MCF 10A (cell line): ENCODE measurements at places on chromosomes 16 and 17.

GRCh38 chr16:84650062-84650991 lies 2.0 kb downstream of the KLHL36 start:
- H3K4me3 ChIP-seq = peak overlapping the region; percentile 72
- DNase-seq = no peak
- no peaks in the 10 kb centered on the region for H3K27me3 ChIP-seq
- H3K27ac ChIP-seq = no peak overlapping the region
- peaks cover 10% of the 10 kb centered on the region for H3K4me1 ChIP-seq
- peaks cover 48% of the 10 kb centered on the region for H3K36me3 ChIP-seq

DNA sequence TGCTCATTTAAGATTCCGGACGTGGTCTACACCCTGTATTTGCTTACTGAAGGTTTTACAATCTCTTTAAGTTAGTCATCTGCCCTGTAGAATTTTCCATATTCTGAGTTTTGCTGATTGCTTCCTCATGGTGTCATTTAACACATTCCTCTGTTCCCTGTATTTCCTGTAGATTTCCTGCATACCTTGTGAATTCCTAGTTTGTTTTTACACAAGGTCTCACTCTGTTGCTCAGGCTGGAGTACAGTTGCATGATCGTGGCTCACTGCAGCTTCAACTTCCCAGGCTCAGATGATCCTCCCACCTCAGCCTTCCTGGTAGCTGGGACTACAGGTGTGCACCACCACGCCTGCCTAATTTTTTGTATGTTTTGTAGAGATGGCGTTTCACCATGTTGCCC lies 66.8 kb downstream of the CMIP start:
- H3K4me1 ChIP-seq = peaks cover 6% of the 10 kb centered on the region
- DNase-seq = no peak
- H3K4me3 ChIP-seq = no peak overlapping the region
- H3K36me3 ChIP-seq = peaks cover 10% of the 10 kb centered on the region

- H3K27ac ChIP-seq = no peak overlapping the region
- peaks cover 10% of the 10 kb centered on the region for H3K4me1 ChIP-seq
- peaks cover 9% of the 10 kb centered on the region for H3K36me3 ChIP-seq
- DNase-seq = no peak
- no peaks in the 10 kb centered on the region for H3K27me3 ChIP-seq
Observed at GRCh38 chr17:78890498-78890897, 12.5 kb downstream of the CEP295NL start.

GRCh38 chr16:7638306-7638705 lies 305.7 kb downstream of the RBFOX1 start:
- peaks cover 6% of the 10 kb centered on the region for H3K36me3 ChIP-seq
- DNase-seq = no peak
- no peaks in the 10 kb centered on the region for H3K4me1 ChIP-seq

DNA sequence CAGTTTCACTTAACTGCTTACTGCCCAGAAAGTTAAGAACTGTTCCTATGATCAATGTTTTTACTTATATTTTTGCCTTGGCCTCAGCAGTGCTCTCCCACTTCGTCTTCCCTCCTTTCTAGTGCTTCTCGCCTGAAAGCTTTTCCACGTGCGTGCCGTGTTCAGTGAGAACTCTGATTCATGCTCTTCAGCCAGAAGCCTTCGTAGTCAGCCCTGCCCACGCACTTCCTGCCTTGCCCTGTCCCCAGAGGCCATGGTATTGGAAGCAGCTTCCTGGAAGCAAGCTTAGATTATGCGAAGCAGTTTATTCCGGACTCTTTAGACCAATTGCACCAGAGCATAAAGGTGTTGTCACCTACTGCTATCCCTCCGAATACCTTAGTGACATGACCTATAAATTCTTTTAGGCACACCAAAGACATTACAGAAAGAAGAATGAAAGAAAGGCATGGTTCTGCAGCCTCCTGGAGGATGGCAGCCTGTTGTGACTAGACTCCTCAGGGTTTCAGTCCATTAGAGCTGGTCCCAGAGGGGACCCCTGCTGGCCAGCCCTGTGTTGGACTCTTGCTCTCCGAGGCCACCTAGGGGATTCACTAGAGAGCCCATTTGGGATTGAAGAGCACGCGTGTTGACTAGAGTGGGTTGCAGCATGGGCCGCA lies 105.2 kb downstream of the RPTOR start:
- no peaks in the 10 kb centered on the region for H3K27me3 ChIP-seq
- peaks cover 40% of the 10 kb centered on the region for H3K4me1 ChIP-seq

DNA sequence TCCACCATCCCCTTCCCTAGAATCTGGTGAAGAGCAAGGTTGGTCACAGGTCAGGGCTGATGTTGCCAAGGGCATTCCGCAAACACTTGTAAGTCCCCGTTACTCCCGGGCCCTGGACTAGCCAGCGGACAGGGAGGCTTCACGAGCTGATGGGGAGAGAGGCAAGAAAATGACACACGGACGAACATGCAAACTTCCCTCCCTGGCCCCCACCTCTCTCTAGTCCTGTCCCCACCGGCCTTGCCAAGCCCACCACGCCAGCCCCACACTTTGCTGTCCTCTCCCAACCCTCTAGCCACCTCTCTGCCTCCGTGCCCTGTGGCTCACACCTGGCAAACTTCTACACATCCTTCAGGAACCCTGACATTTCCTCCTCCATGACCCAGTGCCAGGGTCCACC lies 54.8 kb downstream of the RPH3AL start:
- no peak overlapping the region for H3K4me3 ChIP-seq
- no peak for DNase-seq
- H3K27me3 ChIP-seq = peaks cover 44% of the 10 kb centered on the region
- no peak overlapping the region for H3K27ac ChIP-seq
- H3K36me3 ChIP-seq = no peaks in the 10 kb centered on the region
- H3K4me1 ChIP-seq = no peaks in the 10 kb centered on the region

DNA sequence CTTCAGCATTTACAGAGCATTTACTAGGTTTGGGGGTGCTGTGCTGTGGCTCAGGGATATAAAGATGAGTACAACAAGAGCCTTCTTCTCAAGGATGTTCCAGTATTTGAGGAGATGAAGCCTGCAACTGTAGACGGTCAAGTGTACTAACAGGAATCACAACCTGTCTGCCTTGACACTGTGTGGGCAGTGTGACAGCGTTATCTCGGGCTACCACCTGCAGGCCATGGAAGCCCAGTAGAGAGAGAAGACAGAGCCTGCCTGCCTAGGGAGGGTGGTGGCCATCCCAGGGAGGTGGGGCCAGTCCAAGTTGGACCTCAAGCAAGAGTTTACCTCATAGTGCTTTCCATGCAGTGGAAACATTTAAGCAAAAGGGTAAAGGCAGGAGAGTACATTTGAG lies 215.1 kb upstream of the ASIC2 start:
- no peaks in the 10 kb centered on the region for H3K36me3 ChIP-seq
- H3K27ac ChIP-seq = no peak overlapping the region
- H3K4me3 ChIP-seq = no peak overlapping the region
